Foreskin fibroblast (primary cell): ENCODE measurements at places on chromosomes 3 and 15.

DNA sequence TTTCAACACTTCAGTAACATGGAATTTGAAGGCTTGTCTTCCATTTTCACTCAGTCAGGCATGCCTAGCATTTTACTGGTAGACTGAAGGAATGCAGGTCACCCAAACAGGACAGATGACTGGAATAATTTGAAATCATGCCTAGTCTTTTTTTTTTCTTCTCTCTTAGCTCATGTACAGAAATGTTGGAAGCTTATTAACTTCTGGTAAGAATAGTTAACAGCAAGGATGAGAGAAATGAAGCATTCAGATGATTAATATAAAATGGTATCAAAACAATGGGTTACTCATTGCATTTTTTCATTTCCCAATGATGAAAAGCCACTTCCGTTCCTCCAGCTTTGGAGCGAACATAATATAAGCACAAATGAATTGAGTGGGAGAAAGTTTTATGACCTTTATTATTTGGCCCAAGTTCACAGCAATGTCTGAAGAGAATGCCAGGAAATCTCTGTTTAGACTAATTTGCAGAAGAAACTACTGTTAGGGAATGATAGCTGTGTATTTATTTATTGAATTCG lies 431.6 kb upstream of the RASGRP1 start:
- DNase-seq = peak; percentile 90

DNA sequence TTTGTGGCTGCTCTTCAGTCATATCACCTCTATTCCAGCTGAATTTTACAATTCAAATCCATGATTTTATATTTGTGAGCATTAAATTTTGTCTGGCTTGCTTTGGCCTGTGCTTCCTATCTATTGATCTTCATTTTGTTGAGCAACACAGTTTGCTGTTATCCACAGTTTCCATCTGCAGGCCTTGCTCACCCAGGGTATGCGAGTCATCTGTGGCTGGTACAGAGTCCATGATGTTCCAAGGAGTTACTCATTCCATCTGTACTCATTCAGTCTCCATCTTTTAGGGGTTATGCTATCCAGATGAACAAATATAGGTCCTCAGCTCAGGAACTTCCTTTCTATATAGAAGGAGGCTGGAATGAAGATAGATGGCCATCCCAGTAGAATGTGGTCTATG lies 70.1 kb upstream of the CCK start:
- no peak for DNase-seq

GRCh38 chr3:16030342-16030741 lies 144.1 kb upstream of the GALNT15 start:
- no peak for DNase-seq

GRCh38 chr15:62454567-62455172 lies 289.6 kb upstream of the C2CD4B start:
- DNase-seq = no peak

GRCh38 chr15:83992324-83993031 lies 243.1 kb upstream of the GOLGA6L4 start:
- no peak for DNase-seq

GRCh38 chr3:47974974-47975470 lies 41.2 kb downstream of the MAP4 start:
- no peak for DNase-seq

DNA sequence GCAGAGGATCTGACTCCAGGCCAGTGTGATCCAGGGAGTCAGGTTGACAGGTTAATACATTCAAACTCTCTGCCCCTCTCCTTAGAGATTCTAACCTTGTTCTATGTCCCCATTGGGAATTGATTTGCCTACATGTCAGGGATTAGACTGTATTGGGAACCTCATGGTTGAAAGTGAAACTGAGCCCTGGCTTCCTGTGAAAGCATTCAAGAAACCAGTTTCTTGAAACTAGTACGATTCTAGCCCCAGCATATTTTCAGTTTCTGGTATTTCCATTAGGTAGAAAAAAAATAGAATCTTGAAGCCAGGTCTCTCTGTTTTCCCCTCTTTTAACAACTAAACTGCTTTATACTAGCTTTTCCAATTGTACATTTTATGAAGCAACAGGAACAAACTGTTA lies 140.4 kb upstream of the ABI3BP start:
- peak; percentile 7 for DNase-seq

DNA sequence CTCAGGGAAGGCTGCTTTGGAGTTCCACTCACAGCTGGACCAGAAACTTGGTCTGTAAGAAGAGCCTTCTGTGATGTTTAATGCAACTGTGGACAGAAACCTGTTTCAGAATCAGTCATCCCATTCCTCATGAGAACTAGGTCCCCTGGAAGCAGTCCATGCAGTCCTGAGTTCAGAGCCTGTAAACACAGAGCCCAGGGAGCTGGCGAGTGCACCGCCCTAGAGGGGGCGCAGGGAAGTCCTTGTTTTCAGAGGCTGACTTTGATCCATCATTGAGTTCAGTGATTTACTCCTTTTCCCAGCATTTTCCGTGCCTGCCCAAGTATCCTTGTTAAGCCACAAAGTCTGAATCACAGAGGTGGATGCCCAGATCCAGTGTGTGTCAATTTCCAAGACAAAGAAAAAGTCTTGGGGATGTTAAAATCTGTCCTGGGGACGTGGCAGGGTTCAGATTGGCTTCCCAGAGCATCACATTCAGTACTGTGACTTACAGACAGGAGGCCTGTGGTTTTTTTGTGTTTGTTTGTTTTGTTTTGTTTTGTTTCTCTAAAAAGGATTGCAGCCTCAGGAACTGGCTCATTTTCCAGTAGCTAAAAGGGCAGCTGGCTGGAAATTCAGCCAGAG lies 9.8 kb upstream of the TXNRD3 start:
- DNase-seq = peak; percentile 46

DNA sequence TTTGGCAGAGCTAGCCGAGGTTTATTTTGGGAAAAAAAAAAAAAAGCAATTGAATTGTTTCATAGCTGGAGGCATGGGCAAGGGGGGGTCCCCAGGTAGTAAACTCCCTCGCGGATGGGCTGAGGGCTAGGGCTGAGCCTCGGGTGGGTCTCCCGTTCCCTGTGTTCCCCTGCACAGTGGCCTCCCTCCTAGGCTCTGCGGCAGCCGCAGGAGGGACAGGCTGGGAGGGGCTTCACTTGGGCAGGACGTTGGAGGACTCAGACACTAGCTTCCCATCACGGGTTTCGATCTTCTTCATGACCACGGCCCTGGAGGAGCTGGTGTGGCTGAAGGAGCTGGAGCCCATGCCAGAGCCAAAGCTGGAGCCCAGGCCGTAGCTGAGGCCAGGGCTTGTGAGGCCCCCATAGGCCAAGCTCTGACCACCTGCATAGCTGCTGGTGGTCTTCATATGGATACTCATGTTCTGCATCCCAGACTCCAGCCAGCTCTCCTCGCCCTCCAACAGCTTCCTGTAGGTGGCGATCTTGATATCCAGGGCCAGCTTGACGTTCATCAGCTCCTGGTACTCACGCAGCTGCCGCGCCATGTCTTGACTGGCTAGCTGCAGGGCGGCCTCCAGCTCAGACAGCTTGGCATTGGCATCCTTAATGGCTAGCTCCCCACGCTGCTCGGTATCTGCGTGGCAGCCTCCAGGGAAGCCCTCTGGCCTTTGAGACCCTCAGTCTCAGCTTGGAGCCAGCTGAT lies 64.0 kb upstream of the CDAN1 start:
- DNase-seq = no peak

DNA sequence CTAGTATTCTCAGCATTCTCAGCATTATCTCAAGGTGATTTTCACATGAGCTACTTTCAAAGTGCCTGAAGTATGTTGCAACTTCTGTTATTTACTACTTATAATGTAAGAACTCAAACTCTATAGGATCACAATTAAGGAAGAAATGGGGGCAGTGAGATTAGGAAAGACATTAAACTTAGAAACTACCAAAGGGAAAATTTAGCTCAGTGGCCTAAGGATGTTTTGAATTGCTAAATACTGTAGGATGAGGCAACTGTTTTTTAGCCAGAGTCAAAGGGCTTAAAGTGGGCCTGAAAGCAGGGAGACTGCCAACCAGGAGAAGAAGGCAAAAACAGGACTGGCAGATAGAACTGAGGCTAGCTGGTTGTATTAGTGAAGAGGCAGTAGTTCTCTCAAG lies 55.5 kb upstream of the MBNL1 start:
- peak; percentile 14 for DNase-seq

DNA sequence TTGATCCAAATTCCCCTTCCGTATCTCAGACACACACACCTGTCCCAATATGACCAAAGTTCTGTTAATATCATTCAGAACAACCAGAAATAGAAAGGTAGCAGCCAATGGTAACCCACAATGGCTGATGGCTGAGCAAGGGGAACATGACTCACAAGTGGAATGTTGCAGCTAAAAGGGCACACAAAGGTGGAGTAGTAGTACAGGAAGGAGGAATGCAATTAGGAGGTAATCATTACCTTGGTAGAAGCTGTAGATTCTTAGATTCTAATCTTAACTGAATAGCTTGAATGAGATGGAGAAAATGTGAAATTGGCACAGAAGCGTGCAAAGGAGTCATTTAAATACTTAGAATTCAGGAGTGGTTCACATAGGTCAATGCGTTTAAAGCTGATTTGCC lies 347.9 kb downstream of the NR2F2 start:
- DNase-seq = no peak

- DNase-seq = no peak
Measured at GRCh38 chr3:126194713-126195305, 14.4 kb upstream of the ALDH1L1 start.

- no peak for DNase-seq
Measured at GRCh38 chr15:48596841-48597240, 48.7 kb downstream of the FBN1 start.

- peak; percentile 91 for DNase-seq
Measured at GRCh38 chr15:43826508-43827341, at the start of gene WDR76. Gene WDR76, plus strand, starts transcription at chr15:43827002. Its CDS starts 31 bp downstream, at chr15:43827033.

DNA sequence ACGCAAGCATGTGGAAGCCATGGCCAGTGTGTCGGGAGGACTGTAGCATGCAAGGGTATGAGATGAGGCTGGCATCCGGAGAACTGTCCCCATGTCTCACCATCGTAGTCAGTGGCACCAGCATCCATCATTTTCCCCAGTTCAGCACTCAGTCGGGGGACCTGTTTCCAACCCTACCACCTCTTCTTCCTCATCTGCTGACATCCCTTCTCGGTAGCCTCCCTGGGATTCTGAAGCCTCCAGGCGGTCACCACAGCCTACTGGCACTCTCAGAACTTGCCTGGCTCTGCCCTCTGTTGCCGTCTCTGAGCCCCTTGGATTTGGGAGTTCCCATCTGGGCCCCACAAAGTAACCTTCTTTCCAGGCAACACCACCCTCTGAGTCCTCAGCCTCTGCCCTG lies 131.1 kb upstream of the ABHD17C start:
- DNase-seq = no peak

DNA sequence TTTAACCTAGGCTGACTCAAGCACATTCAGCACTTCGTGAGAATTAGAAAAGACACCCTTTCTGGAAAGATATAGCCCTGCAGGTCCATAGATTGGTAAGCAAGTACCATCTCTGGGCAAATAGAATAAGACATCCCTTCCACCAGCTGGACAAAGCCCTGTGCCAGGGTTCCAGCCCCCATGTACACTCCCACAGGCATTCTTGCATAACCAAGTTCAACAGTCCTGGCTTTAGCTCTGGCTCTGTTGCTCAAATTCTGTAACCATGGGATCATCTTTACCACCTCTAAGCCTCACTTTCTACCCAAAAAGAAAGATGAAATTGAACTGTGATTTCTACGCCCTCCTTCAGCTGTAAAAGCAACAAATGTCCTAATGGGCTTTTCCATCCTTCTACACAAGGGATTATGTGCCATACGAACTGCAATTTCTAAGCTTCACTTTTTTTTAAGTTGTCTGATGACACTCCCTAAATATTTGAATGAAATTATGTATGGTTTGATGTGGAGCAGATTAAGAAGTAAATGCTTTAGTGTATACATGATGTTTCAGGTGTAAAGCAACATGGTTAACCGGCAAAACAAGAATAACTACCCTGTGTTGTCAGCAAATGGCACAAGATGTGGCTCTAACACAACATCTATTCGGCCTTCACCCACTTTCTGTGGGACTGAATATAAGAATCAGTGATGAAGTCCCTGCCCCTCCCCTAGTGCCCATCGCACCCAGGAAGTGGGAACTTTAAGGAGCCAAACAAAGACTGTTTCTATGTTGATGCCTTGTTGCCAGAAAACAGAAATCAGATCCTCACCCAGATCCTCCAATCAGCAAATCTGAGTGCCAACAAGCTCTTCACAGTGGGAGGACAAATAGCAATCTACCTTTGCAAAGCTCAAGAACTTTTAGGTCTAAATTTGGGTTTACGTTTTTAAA lies 165.7 kb downstream of the P3H2 start:
- no peak for DNase-seq
